ENCODE measurements at places on chromosomes 4 and X.

DNA sequence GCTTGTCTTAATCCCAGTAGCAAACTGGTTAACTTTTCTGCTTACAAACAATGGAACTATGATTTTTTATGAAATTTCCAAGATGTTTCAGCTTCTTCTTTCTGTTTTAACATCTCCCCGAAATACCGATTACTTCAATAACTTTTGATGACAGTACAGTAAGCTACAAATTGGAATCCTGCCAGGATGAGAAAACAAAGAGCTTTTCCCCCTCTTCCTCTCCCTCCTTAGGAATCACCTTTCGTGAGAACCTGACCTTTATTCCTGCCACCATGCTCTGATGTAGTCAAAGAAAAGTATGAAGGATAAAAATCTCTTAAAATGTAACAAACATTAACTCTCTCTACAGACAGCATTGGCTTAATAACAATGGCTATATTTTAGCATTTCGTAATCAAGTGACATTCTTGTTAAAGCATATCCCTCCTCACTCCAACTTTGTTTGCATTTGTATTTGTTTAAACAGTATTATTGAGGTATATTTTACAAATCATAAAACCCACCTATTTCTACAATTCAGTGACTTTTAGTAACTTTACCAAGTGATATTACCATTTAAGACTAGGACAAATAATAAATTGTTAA, 148.7 kb upstream of the NAP1L5 start:
- DNase-seq: no peak

GRCh38 chrX:67289055-67289499, 254.7 kb upstream of the AR start:
- no peak for DNase-seq

GRCh38 chr4:10582059-10582686, 102.4 kb downstream of the CLNK start:
- no peak for DNase-seq

- DNase-seq: no peak
Measured at GRCh38 chr4:5827108-5828004, 65.5 kb downstream of the CRMP1 start.

All from frontal cortex (tissue), 4 donors.